ENCODE measurements at places on chromosomes 12 and 14.

GRCh38 chr14:99015833-99016232 is 256.2 kb downstream of the BCL11B start:
- DNase-seq: no peak

DNA sequence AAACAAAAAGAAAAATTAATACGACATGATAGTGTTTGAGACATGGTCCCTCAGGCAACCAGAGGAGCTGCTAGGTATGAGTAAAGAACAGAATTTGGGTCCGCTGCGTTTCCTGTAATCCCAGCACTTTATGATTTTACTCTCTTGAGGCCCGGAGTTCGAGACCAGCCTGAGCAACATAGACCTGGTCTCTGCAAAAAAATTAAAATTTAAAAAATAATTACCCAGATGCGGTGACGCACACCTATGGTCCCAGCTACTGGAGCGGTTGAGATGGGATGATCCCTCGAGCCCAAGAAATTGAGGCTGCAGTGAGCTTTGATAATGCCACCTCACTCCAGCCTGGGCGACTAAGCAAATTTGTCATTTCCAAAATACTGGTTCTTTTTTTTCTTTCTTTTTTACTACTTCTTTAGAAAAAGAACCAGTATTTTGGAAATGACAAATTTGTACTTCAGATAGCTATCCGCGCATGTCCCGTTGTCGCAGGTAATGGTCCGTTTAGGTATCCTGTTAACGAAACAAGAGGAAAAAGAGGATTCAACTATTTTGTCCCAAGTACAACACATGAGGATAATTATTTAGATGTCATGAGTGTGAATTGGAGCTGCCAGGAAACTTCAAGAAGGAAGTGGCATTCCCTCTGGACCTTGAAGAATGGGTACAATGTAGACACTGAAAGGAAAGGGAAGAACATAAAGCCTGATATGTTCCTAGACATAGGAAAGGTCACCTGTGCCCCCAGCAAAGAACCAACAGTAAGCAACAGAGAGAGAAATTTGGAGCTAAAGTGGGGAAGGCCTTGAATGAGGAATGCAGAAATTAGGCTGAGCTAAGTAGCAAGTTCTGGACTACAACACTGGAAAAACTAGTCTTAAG is 1.2 kb upstream of the HECTD1 start:
- no peak for DNase-seq

DNA sequence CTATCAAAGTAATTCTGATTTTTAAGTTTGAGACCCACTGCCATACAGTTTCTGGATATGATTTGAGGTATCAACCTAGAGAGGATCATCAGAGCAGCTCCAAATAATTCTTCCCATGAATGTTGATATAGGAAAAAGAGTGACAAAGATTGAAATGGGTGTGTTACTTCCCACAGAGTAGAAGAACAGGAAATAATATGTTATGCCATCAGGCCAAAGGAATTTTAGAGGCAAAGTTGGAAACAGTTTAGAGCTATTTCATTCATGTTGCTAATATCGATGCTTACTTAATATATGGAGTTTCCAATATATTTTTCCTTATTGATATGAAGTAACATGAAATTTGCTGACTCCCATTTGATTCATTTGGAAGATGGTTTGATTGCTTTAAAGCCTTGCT is 8.9 kb upstream of the MSRB3 start:
- DNase-seq: no peak

GRCh38 chr12:124445121-124445718 is 122.2 kb downstream of the NCOR2 start:
- DNase-seq: no peak

GRCh38 chr14:35218963-35219362 is 73.2 kb upstream of the PSMA6 start:
- DNase-seq: no peak

DNA sequence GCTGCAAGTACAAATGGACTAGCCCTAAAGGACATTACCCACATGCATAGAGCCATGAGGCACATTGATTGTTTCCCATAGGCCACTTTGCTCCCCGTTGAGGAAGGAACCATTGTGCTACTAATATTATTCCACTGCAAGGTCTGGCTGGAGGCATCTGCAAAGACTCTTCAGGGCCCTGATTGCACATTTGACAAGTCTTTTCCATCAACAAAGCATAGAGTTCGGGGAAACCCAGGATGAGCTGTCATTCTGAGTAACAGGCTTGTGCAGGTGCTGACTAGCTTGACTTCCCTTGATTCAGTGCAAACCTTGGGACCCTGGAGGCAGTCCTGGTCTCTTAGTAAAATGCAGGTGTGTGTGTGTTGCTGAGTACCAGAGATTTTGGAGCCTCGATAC is 73.8 kb downstream of the SUSD6 start:
- no peak for DNase-seq

GRCh38 chr12:59936534-59936933 is 340.7 kb downstream of the SLC16A7 start:
- DNase-seq: no peak

DNA sequence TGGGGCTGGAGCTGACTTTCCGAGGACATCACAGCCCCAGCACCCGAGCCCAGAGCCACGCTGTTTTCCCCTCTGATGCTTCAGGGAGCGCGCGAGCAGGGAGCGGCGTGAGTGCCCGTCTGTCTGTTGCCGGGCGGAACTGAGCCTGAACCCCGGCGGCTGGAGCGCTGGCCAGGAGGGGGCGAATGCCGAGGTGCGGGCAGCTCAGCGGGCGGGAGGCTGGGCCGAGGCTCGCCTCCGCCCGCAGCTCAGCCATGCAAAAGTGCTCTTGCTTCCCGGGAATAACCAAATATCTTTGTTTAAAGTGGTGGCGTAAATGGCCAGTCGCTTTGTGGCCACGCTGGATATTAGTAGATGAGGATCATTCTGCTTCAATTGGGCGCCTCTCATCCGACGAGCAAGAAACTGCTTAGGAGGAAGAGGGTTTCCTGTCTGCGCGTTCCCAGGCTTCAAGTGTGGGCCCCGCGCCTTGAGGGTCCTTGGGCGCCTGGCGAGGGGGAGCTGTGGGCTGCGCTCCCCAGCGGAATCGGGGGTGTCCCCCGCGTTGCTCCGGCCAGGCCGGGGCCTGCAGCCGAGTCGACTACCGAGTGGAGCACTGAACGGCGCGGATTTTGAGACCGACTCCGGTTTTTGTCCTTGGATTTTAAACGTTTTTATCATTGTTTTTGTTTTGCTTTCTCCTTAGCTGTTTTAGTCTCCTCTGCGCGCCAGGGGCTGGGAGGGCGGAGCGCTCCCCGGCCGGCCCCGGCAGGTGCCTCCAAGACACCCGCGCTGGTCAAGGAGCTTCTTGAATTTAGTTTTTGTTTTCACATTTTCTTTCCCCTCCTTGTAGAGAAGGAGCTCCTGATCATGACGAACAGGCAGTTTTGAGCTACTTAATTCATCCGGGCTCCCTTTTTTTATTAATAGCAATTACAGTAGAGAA is 831 bp upstream of the NKX2-1 start:
- no peak for DNase-seq

- DNase-seq: no peak
Observed at GRCh38 chr12:34394211-34395055, 372.1 kb downstream of the ALG10 start.

GRCh38 chr14:75001261-75001660 is 1.5 kb upstream of the EIF2B2 start:
- DNase-seq: no peak

DNA sequence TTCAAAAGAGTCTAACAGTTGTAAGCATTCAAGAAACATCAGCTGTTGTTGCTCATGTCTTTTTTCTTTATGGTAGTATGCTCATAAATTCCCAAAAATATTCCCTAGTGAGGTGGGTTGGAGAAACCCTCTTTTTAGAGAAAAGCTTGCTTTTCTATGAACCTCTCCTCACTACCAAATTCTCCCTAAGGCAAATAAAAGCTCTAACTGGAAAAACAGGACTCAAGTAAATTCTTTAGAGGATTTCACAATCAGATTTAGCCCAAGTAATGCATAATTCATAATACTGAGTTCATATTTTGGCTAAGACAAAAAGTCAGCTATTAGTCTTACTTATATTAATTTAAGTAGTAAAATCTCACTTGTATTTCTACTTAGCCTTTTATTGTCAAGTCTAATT is 59.1 kb downstream of the DIO2 start:
- DNase-seq: no peak

GRCh38 chr14:20679907-20680306 is 4.5 kb upstream of the RNASE4 start:
- no peak for DNase-seq

GRCh38 chr14:85038526-85039352 is 491.2 kb upstream of the FLRT2 start:
- DNase-seq: no peak

GRCh38 chr12:45543887-45544286 is 185.6 kb upstream of the ARID2 start:
- DNase-seq: peak; percentile 56

DNA sequence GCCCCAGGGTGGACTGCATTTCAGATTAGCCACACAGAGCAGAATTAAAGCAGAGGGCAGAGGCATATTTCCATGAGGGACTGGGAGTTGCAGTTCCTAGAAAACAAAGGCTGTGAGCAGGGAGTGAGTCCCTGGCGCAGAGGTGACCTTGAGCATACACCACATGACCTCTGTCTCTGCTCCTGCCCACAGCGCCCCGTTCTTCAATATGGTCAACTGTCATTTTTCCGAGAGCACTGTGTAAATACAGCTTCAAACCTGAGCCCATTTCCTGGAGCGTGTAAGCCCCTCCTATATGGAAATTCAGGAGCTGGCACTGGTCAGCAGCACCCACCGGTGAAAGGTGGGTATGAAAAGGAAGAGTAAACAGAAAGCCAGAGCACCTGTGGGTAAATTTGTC is 192.2 kb upstream of the PELI2 start:
- DNase-seq: no peak

- DNase-seq: no peak
Observed at GRCh38 chr12:109358154-109358869, 10.6 kb downstream of the MYO1H start.

GRCh38 chr14:59208224-59208814 is 19.9 kb downstream of the DAAM1 start:
- DNase-seq: no peak

- no peak for DNase-seq
Observed at GRCh38 chr12:27965411-27965810, 7.1 kb downstream of the PTHLH start.

DNA sequence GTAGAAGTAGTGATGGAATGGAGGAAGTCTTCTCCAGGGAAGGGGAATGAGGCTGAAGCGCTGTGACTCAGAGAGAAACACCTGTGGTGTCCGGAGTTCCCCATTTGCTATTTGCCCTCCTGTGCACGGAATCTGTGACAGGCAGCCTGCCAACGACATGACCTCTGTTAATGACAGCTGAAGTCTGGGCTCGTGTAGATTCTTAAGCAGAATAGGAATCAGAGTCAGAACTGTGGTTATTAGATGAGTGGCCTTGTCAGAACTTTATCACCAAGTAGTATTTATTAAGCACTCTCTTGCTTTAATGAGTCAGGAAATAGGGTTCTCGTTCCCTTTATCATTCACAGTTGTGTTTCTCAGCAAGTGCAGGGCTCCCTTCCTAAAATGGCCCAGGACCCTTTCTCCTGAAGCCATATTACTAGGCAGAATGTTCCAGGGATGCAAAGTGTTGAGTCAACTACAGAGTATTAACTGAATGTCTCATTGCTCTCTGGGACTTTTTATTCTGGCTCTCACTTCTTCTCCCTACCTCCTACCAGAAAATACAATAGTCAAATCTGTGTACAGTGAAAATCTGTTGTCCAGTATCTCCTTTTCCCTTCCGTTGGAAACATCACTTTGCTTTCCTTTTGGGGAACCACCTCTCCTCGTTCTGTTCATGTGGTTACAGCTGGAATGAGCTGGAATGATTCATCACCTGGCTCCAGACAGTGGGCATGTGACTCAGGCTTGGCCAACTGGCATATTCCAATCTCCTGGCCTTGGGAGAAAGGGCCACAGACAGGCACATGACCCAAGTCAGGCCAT is 77.8 kb upstream of the MAX start:
- DNase-seq: peak; percentile 63

DNA sequence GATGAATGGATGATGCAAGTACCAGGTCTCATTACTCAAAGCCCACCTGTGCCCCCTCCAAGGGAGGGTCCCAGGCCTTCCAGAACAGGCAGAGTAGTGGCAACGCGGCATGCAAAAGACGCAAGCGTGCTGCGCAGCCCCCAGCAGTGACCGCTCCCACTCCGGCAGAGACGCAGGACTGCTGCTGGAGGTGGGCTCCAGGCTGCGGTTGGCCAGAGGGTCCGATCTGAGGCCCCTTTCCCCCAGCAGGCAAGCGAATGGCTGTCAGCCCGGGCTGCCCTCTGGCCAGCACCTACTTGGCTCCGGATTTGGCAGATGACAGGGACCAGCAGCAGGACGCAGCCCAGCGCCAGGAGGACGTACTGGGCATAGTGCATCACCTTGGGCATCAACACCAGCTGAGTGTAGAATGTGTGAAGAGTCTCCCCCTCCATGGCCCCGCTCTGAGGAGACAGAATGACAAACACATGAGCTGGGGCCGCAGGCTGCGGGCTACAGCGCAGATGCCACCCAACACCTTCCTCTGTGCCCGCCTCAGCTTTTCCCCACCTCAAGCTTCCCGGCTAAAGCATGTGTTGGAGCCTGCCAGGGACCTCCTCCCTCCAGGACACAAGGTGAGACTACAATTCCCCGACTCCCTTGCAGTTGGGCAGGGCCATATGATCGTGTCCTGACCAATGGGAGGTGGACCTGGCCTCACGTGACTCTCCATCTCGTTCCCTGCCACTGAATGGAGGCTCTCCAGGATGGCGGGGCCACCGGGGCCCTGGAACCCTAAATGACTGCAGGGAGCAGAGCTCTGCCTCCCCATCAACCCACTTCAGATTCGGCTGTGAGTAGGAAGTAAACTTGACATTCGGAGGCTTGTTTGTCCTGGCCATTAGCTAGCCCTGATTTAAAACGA is 77.4 kb downstream of the SCARB1 start:
- peak; percentile 52 for DNase-seq

- peak; percentile 43 for DNase-seq
Observed at GRCh38 chr14:95504135-95505029, 12.1 kb downstream of the SYNE3 start.

DNA sequence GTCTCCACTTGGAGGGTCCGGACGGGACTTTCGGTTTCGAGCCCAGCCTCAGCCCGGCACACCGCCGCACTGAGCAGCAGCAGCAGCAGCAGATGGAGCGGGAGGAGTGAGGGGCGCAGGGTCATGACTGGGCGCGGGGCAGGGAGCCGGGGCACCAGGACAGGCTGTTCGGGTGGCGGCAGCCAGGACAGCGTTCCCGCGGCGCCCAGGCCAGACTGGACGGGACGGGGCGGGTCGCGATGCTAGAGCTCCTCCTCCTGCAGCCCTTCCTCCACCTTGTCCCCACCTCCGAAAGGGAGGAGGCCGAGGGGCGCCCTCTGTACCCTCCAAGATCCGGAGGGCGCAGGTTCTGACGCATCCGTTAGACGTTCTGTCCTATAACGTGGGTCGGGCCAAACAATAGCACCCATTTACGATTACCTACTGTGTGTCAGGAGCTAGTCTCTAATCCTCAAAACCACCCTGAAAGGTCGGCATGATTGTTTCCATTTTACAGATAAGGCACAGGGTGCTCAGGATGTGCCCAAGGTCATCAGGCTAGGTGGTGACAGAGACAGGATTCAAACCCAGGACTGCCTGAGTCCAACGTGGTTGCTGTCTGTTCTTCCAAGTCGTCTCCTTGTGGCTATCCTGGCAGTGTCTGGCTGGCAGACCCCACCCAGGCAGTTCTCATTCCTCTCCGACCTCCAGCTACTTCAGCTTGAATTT is at the start of gene FKBP11:
Gene FKBP11 (minus strand): TSS at position 189 of the 708 bp plus-strand sequence. CDS start 64 bp downstream, at position 125.
- DNase-seq: peak; percentile 25

- DNase-seq: no peak
Observed at GRCh38 chr12:123894823-123895345, 77.7 kb downstream of the CCDC92 start.

GRCh38 chr12:10700581-10700980 is 22.5 kb downstream of the YBX3 start:
- DNase-seq: no peak

- no peak for DNase-seq
Observed at GRCh38 chr14:19902409-19902808, 18.0 kb upstream of the OR4K5 start.
